Prostate gland (tissue), 2 donors: ENCODE measurements at places on chromosomes 16 and 17.

DNA sequence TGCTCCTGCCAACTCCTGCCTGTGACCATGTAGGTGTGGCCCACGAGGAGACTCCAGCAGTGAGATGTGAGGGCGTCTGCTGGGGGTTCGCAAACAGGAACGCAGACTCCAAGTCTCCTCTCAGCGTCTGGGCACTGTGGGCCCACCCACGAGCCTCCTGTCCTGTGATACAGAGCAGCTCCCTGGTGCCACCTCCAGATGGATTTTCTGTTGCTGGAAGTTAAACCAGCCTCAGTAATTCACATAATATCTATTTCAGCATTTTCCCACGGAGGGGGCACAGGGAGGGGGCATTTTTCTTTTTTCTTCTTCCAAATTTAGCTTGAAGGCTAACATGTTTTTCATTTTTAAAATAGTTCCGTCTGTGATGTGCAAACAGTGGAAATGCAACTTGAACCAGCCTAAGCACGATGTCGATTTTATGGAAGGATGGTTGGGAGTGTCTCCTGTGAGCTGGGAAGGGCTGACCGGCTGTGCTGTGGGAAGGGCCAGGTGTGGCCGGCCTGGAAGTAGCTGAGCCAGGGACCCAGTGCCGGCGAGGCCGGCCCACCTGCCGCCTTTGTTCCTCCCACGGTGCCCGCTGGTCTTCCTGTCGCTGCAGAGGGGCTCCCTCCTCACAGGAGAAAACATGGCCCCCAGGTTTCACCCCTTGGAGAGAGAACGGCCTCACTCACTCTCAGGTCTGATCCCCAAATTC lies 3.9 kb upstream of the RAB40B start:
- DNase-seq = peak; percentile 45

DNA sequence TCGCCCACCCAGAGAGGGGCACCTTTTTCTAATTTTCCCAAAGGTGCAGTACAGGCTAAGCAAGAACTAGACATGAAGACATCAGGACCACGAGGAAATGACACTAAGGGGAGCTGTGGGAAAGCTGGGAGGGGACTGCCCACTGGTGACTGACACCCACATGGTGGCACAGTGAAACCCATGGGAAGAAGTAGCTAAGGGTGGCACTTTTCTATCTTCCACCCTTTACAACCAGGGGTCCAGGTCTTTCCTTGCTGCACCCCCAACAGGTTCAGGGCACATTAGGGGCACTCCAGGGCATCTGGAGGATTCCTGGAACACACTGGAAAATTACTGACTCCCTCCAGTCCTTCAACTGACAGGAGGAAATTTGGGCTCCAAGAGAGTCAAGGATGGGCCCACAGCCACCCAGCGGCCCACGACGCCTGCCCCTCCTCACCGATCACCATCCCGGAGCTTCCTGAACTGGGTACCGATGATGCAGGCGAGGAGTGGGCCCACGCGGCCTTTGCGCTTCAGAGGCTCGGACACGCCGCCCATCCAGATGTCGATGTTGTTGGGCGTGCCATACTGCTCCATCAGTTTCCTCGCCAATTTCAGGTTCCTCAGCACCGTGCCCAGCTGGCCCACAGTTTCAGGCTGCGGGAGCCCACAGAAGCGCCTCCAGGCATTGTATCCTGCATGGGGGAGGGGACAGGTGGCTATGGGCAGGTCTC lies 9.4 kb downstream of the MPO start:
- DNase-seq = no peak

DNA sequence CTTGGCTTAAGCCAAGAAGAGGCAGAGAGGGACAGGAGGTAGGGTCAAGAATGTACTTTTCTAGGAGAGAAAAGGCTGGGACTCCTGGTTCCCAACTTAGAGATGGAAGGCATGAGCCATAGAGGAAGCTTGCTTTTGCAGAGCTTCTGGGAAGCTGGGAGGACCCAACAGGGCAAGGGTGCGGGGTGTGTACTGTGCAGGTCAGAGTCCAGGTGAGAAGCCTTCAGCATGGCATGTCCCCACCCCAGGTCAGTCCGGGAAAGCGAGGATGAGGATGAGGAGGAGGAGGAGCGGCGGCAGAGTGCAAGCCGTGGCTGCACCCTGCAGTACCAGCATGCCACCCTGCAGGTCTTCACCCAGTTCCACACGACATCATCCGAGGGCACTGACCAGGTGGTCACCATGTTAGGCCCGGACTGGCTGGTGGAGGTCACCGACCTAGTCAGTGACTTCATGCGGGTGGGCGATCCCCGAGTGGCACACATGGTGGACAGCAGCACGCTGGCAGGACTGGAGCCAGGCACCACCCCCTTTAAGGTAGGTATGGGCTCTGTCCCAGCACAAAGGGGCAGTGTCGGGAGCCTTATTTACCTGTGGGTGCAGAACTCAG lies 55.3 kb downstream of the TMEM132E start:
- DNase-seq = no peak

DNA sequence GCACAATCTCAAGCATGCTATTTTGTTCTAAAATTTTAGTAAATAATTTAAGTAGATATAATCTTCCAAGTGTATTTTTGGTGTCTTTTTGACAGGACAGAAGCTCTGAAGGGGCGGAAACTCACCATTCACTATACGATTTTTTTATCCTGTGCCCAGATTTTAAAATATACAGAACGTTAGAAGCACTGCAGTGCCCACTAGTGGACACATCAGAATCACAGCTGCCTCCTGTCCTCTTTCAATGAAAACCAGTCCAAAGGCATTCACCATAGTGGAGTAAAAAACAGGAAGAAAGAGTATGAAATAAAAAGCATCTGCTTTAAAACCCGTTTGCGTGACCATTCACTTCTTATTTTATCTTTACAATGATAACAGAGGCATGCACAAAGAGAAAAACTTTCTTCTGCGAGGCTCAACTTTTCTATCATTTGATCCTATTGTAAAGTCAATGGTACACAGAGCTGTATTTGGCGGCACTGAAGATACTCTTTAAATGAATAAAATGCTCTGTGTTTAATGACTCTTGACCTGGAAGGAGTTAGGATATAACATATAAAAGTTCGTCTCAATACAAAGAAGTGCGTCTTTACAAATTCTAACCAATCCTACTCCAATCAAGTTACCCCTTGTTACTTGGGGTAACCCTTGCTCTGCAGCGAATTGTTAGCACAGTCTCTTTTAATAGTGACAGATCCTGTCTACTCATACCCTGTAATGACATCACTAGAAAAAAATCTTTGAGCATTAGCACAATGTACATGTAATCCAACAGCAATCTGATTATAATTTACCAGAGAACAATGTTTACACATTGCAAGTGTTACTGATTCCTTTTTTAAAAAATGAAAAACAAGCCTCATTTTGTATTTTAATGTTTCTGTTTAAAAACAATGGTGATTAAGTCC lies 339.8 kb upstream of the PSMD7 start:
- DNase-seq = peak; percentile 49

- no peak for DNase-seq
These were observed 536.3 kb upstream of the EEF2KMT start for GRCh38 chr16:5633845-5634440.

GRCh38 chr17:633133-633532 lies 81.5 kb downstream of the VPS53 start:
- DNase-seq = no peak

GRCh38 chr16:23905027-23905426 lies 69.2 kb downstream of the PRKCB start:
- peak; percentile 47 for DNase-seq

GRCh38 chr17:81479175-81480071 lies 33.2 kb downstream of the ACTG1 start:
- DNase-seq = no peak

GRCh38 chr17:37848690-37849616 lies 75.3 kb upstream of the TBC1D3K start:
- DNase-seq = no peak

- no peak for DNase-seq
These were observed 45.1 kb downstream of the SF3B3 start for GRCh38 chr16:70568601-70569237.

- no peak for DNase-seq
These were observed 266.7 kb downstream of the SOX9 start for GRCh38 chr17:72387487-72387886.

GRCh38 chr16:56190048-56190676 lies 1.1 kb upstream of the GNAO1 start:
- DNase-seq = no peak

GRCh38 chr16:59907611-59908010 lies 1173.5 kb upstream of the GOT2 start:
- DNase-seq = no peak

- DNase-seq = no peak
These were observed 16.2 kb upstream of the NFATC3 start for GRCh38 chr16:68068926-68069325.

- DNase-seq = no peak
These were observed 72.5 kb downstream of the CDH13 start for GRCh38 chr16:82699260-82699659.

DNA sequence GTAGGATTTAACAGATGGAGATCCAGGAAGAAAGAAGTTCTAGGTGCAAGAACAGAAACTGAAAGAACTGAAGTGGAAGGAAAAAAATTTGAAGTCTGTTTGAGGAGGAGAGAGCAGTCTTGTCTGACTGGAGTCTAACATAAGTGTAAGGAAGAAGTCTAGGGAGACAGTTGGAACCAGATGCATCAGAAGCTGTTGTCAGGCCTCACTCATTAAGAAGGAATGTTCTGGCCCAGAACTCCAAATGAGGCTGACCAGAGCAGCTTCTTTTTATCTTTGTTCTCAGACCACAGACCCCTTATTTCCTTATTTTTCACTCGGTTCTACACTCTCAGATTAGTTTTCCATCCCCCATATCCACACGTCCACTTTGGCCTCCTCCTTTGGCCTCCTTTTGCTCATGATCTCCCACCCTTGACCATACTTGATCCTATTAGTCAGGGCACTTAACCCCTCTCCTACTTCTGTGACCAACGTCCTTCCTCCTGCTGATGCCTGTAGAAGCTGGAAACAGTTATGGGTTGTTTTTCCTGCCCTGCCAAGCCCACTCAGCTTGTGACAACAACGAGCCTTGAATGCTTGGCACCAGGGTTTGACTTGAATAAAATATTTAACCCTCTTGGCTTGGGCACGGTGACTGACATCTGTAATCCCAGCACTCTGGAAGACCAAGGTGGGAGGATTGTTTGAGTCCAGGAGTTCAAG lies 7.0 kb upstream of the MYH2 start:
- DNase-seq = no peak

GRCh38 chr17:29613352-29613837 lies 9.3 kb downstream of the CORO6 start:
- DNase-seq = peak; percentile 86

DNA sequence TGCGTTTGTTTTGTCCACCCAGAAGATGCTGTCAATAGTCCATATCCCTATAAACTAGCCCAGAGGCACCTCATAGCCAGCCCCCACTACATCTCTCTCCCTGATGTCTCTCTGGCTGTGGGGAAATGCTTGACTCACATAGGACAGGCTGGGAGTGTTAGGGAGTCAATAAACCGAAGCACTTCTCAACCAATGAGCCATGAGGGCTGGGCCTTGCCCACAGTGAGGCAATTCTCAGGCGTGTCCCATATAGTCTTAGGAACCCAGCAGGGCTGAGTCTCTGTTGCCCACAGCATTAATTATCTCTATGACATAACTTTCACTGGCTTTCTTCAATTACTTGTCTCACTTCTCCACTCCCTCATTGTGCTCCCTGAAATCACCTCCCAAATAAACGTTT lies 387.3 kb upstream of the CDH11 start:
- DNase-seq = no peak

DNA sequence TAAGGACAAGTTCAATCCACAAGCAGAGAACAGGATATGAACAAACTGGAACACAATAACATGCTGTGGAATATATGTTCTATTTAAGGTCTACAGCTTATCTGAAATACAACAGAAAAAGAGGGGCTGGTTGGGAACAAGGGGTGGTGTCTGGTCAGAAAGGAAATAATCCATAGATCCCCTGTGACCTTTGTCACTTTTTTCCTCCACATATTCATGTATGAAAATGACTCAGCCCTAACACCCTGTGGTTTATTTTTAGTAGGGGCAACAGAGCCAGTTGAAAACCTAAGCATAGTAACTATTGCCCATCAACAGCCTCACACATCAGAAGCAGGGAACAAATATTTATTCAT lies 12.3 kb upstream of the SPAG9 start:
- DNase-seq = no peak

GRCh38 chr17:77383613-77384608 lies 243.1 kb downstream of the SEC14L1 start:
- peak; percentile 46 for DNase-seq

- DNase-seq = no peak
These were observed 199.3 kb downstream of the NTN1 start for GRCh38 chr17:9220398-9221146.
